ENCODE measurements at places on chromosomes 16 and 17.

DNA sequence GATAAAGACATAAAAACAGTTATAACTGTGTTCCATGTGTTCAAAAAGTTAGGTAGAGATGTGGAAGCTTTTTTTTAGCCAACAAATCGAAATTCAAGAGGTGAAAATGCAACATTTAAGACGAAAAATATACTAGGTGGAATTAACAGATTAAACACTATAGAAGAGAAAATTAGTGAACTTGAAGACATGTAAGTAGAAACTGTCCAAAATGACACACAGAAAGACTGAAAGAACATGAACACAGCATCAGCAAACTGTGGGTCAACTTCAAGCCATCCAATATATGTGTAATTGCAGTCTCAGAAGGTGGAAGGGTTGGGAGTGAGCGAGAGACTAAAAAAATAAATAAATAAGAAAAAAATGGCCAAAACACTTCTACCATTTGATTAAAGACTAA is 9.3 kb downstream of the FAM83G start:
- DNase-seq: no peak

DNA sequence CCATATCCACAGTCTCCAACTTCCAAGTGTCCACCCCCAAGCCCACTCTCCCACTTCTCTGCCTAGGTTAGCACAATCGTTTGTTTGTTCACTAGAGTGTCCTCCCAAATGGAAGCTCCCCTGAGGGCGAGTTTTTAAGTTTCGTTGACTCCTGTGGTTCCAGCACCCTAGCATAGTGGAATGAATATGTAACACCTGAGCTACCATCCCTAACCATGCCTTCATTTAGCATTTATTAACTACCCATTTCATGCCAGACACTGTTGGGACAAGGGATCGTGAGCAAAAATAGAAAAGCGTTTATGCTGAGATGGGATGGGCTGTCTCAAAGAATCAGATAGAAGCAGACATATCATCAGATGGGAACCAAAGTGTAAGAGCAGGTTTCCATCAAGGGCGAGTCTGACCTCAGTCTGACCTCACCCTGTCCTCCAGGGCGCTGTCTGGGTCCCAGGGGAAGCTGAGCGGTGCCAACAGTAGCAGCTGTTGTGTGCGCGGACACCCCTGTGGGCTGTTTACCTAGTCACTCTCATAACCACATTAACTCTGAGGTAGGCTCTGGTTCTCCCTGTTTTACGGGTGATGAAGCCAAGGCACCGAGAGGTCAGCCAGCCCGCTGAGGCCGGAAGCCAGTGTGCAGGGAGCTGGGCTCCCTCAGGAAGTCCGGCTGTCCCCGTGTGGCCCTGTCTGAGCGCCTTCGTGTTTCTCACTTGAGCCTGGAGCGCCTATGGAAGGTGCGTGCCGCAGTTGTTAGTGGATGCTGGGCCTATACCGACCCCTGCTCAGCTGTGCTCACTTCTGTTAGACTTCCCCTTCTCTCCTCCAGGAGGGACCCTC is 6.2 kb downstream of the CNP start:
- DNase-seq: no peak

DNA sequence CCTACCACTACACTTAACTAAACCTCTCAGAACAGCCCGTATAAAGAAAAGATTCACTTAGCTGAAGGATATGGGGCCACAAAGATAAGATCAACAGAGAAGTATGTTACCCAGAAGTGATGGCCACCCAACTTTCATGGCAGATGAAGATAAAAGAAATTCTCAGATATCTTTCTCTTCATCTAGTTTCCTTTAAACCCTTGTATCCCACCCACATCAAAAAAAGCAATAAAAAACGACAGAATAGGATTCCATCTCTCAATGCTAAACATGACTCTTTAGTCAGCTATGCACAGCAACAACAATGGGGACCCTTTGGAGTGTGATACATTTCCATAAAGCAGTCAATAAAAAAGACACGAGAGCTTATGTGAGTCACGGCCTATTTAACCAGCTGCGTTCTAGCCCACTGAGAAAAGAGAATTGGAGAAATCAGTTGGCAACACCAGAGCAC is 86.6 kb downstream of the SNX11 start:
- DNase-seq: no peak

- DNase-seq: no peak
Observed at GRCh38 chr16:59567496-59567895, 833.4 kb upstream of the GOT2 start.

GRCh38 chr17:44002141-44002848 is 2.1 kb upstream of the NAGS start:
- no peak for DNase-seq

DNA sequence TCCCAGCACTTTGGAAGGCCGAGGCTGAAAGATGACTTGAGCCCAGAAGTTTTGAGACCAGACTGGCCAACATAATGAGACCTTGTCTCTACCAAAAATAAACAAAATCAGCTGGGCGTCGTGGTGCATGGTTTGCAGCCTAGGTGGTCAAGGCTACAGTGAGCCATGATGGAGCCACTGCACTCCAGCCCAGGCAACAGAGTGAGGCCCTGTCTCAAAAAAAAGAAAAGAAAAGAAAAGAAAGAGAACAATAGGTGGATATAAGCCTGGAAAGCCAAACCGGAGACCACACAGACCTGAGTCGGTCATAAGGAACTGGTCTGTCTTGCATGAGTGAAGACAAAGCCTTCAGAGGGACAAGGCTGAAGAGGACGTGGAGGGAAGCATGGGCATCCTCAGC is 14.4 kb downstream of the ATP6V0D1 start:
- DNase-seq: no peak

- no peak for DNase-seq
Observed at GRCh38 chr16:66099306-66099705, 267.2 kb upstream of the CDH5 start.

DNA sequence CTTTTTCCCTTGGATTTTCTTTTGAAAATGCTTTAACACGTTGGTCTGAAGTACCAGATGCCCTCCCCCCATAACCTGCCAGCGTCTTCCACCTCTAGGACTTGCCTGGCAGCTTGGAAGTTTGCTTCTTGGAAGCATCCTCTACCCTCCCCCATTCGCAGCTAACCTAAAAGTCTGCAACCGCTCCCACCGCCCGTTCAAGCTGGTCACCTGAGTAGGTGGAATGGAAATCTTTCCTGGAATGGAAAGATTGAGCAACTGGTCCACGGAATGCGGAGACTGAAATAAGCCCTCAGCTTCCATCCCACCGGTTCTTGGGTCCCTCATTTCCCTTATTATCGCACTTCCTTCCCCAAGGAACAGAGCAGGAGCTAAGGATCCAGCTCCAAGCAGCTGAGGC is 31.4 kb downstream of the HS3ST3B1 start:
- no peak for DNase-seq

- no peak for DNase-seq
Observed at GRCh38 chr16:79286646-79287423, 313.7 kb downstream of the MAF start.

- no peak for DNase-seq
Observed at GRCh38 chr16:1287982-1288670, 21.3 kb upstream of the UBE2I start.

DNA sequence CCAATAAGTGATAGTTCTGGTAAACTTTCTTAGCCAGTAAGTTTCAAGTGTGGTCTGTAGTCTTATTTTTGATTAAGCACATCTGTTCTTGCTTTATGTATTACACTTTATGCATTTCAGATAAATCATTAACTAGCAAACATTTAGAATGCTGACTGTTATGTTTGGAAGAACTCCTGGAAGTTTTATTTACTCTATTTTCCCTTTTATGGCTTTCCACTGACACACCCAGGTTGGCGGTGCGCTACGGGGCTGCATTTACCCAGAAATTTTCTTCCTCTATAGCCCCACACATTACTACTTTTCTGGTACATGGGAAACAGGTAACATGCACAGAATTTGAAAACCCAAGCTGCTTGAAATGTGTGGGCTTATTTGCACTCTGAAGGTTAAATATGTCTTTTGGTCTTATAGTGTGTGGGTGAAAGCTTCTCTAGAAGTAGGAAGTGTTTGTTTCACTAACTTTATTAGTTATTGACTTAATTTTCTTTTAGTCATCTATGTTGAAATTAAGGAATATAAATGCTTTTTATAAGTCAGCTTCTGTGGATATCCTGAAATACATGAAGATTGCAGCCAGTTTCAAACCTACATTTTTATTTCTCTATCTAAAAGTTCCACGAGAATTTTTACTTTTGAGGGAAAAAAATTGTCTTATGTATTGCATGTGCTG is 203.7 kb downstream of the PHKB start:
- DNase-seq: no peak

GRCh38 chr17:48552466-48553189 is 7.7 kb upstream of the HOXB2 start:
- DNase-seq: no peak

- no peak for DNase-seq
Observed at GRCh38 chr17:69287168-69287567, 39.8 kb downstream of the ABCA5 start.

- no peak for DNase-seq
Observed at GRCh38 chr17:4142107-4142900, 526 bp downstream of the ZZEF1 start.

DNA sequence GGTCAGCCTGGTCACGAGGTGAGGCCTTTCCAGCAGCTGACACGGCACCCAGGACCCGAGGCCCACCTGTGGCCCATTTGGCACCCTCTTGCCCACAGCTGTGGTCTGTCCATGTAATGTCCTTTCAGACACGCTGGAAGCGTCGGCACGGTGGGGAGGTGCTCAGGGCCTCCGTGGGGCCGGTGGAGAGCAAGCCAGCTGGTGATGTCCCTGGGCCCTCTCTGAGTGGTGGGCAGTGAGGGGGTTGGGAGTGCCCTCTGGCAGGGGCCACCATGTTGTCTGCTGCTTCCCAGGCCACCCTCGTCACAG is 97.3 kb upstream of the ZNF469 start:
- DNase-seq: no peak

- no peak for DNase-seq
Observed at GRCh38 chr16:47716571-47716970, 255.4 kb downstream of the PHKB start.

DNA sequence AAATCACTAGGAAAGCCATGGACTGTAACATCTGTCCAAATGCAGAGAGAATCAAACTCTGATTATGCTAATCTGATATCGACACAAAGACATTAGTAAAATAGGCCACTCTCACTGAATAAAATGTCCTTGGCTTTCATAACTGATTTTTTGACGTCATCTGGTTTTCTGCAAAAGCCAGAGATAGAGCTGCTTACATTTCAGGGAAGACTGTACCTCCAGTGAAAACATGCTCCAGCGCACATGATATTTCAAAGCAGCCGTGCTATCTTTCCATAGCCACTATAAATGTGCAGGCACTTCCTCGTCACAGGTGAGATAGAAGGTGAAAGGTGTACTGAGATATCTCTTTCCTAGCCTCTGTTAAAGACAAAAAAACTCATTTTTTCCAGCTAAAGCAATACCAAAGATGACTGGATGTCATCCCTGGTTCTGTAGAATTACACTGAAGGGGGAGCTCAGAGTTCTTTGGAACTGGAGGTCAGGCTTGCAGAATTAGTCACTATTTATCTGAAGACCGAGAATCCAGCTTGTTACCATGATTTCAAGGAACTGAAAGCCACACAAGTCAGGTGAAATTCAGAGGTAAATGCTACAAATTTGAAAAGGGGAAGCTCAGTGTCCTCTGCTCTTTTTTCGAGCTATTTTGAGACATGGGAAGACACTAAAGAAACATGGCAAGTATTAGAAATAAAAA is 249.5 kb downstream of the CA10 start:
- no peak for DNase-seq

DNA sequence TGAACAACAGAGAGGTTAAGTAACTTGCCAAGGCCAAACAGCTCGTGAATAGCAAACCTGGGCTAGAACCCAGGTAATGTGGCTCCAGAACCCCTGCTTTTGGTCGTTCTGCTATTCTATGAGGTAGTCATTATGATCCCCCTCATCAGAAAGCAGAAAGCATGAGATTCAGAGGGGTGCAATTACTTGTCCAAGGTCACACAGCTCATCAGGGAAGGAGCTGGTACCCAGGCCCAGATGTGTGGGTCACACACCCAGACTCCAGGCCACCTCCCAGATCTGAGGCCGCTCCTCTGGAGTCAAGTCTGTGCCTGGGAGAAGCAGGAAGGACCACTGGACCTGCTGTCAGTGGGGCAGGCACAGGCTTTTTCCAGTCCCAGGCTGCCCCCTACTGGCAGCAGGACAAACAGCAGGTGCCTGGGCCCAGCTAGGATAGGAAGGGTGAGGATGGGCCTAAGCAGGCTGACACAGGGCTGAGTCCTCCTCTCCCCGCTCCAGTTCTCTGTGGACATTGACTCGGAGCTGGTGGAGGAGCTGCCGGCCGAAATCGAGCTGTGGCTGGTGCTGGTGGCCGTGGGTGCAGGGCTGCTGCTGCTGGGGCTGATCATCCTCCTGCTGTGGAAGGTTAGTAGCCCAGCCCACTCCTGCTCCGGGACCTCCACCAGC is 7.8 kb upstream of the PDK2 start:
- peak; percentile 38 for DNase-seq

DNA sequence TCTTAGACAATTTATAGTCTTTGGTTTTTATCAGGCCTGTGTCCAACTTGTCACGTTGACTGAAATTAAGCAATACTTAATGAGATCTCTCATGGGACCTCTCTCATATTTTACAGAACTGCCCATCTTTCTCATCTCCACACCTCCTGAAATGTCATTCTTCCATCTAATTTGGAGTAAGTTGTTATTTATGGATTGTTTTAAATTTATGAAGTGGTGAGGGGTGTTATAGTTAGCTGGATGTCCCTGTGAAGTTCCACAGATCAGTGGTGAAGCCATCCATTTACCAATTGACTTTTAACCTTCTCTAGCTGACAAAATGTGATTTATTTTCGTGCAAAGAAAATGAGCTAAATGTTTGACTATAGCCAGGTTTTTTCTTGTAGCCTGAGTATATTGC is 824.9 kb downstream of the KCNJ2 start:
- no peak for DNase-seq

GRCh38 chr16:83967091-83967490 is 953 bp upstream of the NECAB2 start:
- DNase-seq: no peak

GRCh38 chr16:59749662-59750336 is 1015.7 kb upstream of the GOT2 start:
- DNase-seq: no peak

GRCh38 chr16:68238029-68238345 is 2.1 kb upstream of the ESRP2 start:
- no peak for DNase-seq

GRCh38 chr17:81128774-81129173 is 36.5 kb upstream of the PVALEF start:
- DNase-seq: no peak

GRCh38 chr17:55432358-55433028 is 10.9 kb upstream of the MMD start:
- DNase-seq: no peak

- DNase-seq: no peak
Observed at GRCh38 chr17:78993981-78994671, 14.4 kb upstream of the LGALS3BP start.

GRCh38 chr16:47142821-47143676 is 696 bp downstream of the NETO2 start:
- DNase-seq: peak; percentile 34

DNA sequence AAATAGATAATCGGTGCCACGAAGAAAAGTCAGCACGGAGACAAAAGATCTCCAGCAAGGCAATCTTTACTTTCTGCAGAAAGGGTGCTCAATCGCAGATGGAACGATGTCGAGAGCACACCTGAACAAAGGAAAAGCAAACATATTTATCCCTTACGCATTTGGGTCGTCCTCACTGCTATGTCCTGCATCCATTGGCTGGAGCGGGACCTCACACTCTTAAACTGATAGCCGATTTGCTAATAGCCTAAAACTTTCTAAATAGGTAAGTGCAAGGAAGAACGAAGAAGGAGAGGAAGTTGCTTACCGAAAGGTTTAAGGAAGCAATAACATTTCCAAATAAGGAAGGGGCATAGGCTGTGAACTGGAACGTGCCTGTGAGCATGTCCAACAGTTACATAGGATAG is 1.2 kb upstream of the AKAP10 start:
- DNase-seq: no peak
